ENCODE measurements at places on chromosomes 3 and 15.

DNA sequence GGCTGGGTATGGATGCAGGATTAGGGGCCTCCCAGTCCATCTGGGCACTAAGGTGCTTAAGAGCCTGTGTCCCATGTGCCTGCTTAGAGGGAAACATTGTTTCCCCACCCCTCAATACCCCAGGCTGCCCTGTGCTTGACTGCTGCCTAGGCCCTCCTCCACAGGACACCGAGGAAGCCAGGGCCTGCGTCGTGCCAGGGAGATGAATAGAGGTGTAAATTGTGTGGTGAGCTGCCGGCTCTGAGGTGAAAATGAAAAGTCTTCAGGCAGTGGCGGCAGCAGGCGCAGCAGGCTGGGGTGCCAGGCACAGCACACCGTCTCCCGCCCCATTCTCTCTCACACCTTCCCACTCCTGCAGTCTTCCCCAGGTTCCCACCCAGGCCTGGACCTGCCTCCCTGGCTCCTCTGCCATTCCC is 13.9 kb upstream of the GRM2 start:
- DNase-seq, result no peak

DNA sequence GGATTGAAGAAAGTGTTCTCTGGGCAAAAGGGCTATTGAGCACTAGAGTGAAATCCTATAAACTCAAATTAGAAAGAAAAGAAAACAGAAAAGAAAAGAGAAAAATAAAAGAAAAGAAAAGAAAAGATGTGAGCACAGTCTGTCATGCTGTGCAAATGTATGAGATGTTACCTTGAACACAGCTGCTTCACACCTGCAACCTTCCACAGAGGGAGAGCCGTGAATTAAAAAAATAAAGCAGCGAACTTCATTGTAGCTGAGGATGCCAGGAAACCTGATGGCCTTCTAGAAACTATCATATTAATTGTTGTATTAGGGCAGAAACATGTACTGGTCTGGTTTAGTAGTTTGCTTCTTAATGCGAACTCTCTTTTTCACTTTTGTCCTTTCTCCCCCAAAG is 88.0 kb upstream of the SATB1 start:
- no peak for DNase-seq

DNA sequence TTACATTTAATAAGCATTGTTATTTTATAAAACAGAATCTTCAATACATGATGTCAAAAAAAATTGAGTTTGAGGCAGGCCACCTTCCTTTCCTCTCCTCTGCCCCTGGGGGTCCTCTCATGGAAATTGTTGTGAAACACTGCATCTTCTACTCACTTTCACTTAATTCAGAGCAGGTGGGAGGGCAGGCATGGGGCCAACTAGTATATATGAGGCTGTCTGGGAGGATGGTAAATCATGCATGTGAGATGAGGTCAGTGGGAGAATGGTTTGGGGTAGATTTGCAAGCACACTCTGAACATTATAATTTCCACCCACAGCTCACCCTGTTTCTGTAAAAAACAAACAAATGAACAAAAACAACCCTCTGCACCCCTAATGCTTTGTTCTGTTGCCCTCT is 10.4 kb upstream of the CCDC14 start:
- DNase-seq, result no peak

GRCh38 chr3:94241986-94242385 is 179.1 kb downstream of the NSUN3 start:
- no peak for DNase-seq

DNA sequence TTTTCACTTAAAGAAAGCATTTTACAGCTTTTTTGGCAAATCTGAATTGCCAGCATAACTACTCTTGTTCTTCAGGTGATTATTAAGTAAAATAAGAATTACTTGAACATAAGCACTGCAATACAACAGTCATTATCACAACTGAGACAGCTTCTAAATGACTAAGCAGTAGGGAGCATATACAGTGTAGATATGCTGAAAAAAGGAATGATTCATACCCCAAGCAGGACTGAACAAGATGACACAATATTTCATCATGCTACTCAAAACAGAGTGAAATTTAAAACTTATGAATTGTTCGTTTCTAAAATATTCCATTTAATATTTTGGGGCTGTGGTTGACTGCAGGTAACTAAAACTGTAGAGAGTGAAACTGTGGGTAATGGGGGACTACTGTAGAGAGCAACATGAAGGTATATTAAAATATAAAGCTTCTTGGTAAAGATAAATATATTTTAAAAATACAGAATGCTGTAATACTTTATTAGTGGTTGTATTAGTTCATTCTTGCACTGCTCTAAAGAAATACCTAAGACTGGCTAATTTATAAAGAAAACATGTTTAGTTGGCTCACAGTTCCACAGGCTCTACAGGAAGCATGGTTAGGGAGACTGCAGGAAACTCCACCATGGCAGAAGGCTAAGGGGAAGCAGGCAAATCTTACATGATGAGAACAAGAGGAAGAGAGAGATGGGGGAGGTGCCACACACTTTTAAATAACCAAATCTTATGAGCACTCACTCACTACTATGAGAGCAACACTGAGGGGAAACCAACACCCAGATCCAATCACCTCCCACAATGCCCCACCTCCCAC is 84.8 kb downstream of the DCLK3 start:
- peak; percentile 24 for DNase-seq

DNA sequence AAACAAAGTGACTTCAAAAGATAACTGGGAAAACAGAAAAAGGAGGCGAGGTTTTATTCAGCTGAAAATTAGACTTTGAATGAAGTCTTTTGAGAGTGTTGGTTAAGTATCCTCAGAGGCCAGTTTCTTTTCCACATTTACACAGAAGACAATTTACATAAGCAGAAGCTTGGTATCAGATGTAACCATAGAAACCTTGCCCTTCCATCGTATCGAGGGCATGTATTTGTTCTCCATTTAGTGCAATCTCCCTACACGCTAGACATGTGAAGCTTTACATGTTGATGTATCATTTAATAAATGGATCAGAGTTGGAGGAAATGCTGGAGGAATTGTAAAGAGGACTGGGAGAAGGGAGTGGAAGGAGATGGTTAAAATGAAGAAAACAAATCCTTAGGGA is 161.0 kb upstream of the CRBN start:
- DNase-seq, result no peak

GRCh38 chr3:171791692-171792076 is 18.6 kb downstream of the PLD1 start:
- no peak for DNase-seq

DNA sequence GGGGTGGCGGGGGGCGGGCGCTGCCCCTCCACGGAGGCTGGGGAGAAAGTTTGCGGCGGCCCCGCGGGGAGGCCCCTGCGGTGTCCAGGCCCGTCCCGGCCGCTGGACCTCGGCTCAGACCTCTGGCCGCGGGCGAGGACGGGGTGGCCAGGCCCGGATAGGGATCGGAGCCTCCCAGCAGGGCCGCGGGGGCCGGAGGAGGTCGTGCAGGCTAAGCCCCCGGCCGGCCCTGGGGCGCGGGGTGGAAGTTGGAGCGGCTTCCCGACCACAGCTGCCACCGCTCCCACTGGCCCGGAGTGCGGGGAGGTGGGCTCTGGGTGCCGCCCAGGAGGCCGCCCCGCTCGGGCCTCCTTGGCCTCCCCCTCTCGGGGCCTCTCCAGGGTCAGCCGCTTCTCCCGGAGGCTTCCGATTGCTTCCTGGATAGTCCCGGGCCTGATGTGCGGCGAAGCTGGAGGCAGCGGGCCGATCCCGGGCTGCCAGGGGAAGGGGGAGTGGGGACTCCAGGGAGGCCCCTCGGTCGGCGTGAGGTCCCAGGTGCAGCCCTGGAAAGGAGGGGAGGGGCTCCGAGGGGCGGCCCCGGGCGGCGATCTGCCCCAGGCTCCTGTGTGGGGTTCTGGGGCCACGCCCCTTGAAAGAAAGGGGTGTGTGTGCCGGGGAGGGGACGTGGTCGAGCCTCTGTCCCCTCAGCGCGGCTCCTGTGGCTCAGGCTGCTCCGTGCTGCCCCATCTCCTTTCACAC is 907 bp downstream of the PLXNA1 start:
- no peak for DNase-seq

DNA sequence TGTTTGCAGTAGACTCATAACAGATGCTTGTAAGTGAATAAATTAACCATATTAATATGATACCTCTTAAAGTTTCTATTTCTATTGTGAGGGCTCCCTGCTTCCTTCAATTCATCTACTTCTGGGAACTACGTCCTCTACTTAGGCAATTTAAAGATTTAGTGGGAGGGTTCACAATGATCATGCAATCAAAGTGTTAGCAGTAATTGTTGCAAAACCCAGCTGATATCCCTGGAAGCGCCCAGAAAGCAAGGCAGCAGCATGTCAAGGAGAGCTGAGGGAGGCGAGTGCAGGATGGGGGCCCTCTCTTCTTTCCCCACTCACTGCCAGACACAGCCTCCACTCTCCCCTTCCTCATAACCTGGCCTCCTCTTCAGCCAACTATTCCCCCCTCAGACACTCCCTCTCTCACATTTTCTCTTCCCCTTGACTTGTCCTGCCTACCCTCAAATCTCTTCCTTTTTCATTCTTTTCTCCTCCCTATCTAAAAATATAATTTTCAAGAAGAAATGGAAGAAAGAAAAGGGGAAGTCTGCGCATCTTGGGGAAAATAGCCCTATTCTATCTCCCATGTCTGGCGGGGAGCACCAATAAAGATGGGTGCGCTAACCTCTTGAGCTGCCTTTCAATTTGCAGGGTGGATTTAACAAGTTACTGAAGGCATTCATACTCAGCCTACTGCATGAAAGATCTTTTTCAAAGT is 6.6 kb downstream of the TMEM212 start:
- peak; percentile 10 for DNase-seq

GRCh38 chr15:77094397-77095030 is 23.6 kb upstream of the TSPAN3 start:
- DNase-seq, result peak; percentile 36

- no peak for DNase-seq
These were observed 135.9 kb downstream of the RSL24D1 start for GRCh38 chr15:55060836-55061235.

GRCh38 chr3:33989229-33989628 is 190.8 kb downstream of the PDCD6IP start:
- DNase-seq, result no peak

- DNase-seq, result no peak
These were observed 243.9 kb downstream of the FAM43A start for GRCh38 chr3:194929578-194929960.

DNA sequence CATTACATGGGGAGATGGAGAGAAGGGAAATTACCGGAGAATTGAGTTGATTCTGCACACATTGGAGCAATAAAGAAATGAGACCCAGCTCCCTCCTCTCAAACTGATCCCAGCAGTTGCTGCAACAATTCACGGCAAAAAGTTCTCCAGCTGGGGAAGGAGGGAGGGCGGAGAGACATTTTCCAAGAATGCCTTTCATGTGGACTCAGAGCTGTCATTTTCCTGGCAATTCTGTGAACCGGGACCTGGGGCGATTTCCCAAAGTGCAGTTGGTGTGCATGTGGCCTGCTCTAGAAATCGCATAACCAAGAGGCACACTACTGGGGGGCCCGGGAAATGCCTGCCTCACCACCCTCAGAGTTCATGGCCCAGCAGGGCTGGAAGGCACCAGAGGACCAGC is 48.7 kb upstream of the IREB2 start:
- no peak for DNase-seq

DNA sequence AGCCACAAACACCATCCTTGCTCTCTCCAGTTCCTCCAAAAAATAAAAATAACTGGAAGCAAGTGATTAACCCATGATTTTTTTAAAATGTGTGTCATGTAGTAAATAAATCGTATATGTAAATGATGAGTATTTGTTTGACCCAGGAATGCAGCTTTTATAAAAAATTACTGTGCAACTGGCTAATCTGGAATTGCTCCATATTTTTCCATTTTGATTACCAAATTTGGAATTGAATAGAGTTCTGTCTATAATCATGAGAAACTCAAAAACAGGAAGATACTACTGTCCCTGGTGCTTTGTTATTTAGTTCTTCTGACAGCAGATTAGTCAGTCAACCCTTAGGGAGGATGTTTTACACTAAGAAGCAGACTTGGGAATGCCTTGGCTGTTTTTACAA is 116.2 kb downstream of the CCNL1 start:
- DNase-seq, result no peak

DNA sequence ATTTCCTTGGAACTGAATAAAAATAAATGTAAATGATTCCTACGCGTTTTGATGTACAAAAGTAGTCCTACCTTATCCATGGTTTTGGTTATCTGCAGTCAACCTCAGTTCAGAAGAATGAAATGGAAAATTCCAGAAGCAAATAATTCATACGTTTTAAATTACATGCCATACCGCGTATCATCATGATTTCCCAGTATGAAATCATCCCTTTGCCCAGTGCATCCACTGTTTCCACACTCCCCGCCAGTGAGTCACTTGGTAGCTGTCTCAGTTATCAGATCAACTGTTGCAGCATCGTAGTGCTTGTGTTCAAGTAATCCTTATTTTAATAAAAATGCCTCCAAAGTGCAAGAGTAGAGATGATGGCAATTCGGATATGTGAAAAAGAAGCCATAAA is 9.1 kb upstream of the MFSD1 start:
- no peak for DNase-seq

- no peak for DNase-seq
These were observed 305.0 kb upstream of the SLCO3A1 start for GRCh38 chr15:91548549-91548948.

DNA sequence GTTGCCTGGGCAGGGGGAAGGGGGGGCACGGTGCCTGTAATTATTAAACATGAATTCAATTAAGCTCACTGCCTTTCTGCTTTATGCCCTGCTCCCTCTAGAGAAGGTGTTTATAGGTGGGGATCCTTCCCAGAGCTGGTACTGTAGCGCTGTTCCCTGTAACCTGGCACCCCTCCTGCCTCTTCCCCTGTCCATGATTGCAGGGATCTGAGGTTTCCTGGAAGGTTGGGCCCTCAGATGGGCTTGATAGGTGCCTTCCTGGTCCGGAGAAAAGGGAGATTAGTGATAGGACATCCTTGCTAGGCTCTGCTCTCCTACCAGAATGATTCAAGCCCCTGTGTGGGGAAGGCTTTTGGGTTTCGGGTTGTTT is 2.1 kb upstream of the FAM131A start:
- DNase-seq, result no peak

DNA sequence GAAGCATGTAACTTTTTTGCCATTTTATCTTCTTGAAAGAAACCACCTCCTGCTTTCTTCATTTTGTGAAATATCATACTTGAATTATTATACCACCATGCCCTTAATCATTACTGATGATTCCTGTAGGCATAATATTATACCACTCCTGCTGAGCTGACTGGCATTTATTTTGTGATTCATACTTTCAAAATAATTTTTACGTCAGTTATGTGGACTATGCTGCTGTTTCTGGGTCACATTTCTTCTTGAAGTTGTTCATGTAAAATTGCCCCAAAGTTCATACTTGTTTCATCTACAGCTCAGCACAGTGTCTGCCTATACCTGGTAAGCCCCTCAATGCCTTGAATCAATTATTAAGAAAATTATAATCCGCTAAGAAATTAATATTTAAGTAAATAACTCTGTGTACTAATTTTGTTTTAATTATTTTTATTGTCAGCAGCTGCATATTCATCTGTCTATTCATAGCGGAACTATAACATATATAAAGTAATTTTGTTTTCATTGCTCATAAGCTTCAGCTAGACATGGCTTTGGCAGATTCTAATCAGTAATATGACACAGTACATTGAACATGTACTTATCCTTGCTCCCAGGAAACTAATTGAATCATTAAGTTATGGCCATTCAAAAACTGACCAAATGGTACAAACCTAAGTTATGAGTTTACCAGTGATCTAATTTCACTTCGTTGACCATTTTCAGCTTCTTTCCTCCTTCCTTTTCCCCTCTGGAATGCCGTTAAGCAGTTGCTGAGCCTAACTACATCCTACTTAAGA is 160.0 kb downstream of the NAALADL2 start:
- no peak for DNase-seq

GRCh38 chr3:43854283-43854682 is 163.5 kb downstream of the ABHD5 start:
- DNase-seq, result no peak
